COLO829 (cell line): ENCODE measurements at places on chromosomes 5 and 9.

- no peak for DNase-seq
Observed at GRCh38 chr5:15014809-15015208, 143.2 kb upstream of the ANKH start.

- DNase-seq: no peak
Observed at GRCh38 chr9:95207403-95207802, 110.1 kb downstream of the FANCC start.

DNA sequence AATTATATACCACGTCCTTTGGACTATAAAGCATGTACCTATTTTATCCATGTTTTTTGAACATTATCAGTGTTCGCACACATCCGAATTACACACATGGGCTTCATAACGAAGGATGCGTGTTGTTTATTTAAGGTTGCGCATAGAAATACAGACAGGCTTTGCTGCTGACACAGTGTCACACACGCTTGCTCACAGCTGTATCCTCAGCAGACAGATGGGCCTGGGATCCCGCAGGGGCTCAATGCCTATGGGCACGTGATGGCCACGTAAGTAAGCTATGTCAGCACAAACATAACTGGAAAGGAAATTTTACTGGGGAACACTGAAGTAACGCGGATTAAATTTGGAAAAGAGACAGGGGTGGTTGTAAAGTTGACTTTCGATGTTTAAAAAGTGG, 76.6 kb downstream of the OTULIN start:
- no peak for DNase-seq

GRCh38 chr9:98432134-98432533, 176.7 kb upstream of the TBC1D2 start:
- DNase-seq: no peak

- no peak for DNase-seq
Observed at GRCh38 chr5:128537221-128537999, 635 bp downstream of the FBN2 start.

DNA sequence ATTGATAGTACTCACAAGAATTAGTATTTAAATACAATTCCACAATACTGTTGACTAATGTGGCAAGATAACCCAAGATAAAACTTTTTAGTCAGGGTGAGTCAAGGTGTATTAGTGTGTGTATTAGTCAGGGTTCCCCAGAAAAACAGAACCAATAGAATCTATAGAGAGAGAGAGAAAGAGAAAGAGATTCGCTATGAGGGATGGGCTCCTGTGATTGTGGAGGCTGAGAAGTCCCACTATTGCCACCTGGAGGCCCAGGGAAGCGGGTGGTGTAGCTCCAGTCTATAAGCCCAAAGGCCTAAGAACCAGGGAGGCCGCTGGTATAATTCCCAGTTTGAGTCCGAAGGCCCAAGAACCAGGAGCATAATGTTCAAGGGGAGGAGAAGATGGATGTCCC, 10.0 kb upstream of the SHISAL2B start:
- no peak for DNase-seq

DNA sequence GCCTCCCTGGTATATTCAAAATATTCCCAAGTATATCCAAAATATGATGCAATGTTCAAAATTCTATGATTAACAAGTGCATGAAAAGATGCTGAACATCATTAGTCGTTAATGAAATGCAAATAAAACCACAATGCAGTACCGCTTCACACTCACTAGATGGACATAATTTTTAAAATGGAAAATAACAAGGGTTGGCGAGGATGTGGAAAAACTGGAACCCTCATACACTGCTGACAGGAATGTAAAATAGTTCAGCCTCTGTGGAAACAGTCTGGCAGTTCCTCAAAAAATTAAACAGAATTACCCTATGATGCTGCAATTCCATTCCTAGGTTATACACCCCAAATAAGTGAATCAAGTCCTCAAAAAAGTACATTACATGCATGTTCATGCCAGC, 36.1 kb upstream of the MYOT start:
- DNase-seq: no peak

GRCh38 chr9:131727795-131728545, 11.9 kb downstream of the RAPGEF1 start:
- DNase-seq: no peak

DNA sequence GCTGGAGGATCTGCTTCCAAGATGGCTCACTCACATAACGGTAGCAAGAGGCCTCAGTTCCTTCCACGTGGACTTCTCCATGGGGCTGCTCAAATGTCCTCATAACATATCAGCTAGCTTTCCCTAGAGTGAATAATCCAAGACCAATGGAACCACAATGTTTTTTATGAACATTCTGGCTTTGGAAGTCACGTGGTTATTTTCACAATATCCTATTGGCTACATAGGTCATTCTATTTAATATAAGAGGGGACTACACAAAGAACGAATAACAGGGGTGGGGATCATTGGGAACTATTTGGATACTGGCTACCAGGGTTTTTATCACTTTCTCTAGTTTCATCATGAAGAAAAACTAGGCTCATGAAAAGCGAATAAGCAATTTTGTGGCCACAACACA, 81.4 kb downstream of the ZNF622 start:
- DNase-seq: no peak

GRCh38 chr9:11915699-11916098, 777.5 kb upstream of the TYRP1 start:
- no peak for DNase-seq

- no peak for DNase-seq
Observed at GRCh38 chr9:90970608-90971007, 169.0 kb downstream of the SYK start.

GRCh38 chr9:20271723-20272122, 350.6 kb downstream of the MLLT3 start:
- DNase-seq: no peak

DNA sequence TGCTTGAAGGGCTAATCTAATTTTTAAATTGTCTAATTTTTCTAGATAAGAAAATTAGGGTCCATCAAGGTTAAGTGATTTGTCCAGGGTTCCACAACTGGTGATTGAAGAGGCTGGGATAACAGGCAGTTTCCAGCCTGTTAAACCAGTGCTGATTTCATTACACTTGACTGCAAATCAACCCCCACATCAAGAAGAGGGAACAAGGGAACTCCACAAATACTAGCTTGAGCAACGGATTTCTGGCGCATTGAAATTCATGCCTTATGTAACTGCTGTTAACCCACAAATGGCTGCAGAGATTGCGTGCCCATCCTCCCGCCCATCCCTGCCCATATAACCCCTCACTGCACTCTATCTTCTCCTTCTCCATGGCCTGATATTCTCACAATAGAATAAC, 10.0 kb downstream of the PLPPR1 start:
- no peak for DNase-seq

- DNase-seq: no peak
Observed at GRCh38 chr5:142531977-142532780, 153.7 kb downstream of the FGF1 start.

- no peak for DNase-seq
Observed at GRCh38 chr9:135422341-135422944, 57.1 kb upstream of the PPP1R26 start.

- no peak for DNase-seq
Observed at GRCh38 chr9:79210541-79211243, 361.1 kb upstream of the TLE4 start.

DNA sequence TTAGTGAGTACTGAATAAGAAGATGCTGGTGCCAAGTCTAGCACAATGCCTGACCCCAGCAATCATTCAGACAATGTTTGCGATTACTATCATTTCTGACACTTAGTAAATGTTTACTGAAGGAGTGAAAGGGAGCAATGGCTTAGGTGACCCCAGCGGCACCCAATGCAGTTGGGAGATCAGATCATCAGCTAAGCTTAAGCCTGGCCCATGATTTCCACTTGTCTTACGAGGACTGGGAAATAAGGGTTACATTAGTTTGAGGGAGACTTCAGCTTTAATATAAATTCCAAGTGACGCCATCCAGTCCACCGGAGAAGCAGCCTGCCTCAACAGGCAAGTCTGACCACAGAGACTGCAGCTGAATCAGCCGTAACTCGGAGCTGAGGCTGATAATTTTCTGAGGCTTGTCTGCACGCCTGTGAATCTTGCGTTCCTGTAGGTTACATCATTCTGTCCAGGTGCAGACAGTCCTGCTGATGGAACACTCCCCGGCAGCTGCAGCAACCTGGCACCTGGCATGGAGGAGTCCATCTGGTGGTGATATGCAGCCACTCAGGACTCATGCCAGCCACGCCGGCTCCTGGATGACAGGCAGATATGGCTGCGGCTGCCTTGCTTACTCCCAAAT, 34.9 kb upstream of the FGF1 start:
- no peak for DNase-seq

GRCh38 chr5:21919414-21920022, 933.6 kb downstream of the CDH12 start:
- peak; percentile 18 for DNase-seq

GRCh38 chr9:134359493-134360179, 33.4 kb downstream of the RXRA start:
- no peak for DNase-seq

- DNase-seq: no peak
Observed at GRCh38 chr9:29800821-29801220, 2227.5 kb upstream of the C9orf72 start.

- peak; percentile 68 for DNase-seq
Observed at GRCh38 chr5:892394-893136, at the start of the genes BRD9 and TRIP13. BRD9 (minus strand) TSS chr5:892801; CDS start chr5:892657, 144 bp downstream. TRIP13 (plus strand) TSS chr5:892884; CDS start chr5:892999, 115 bp downstream.

GRCh38 chr5:53942724-53943123, 367.6 kb downstream of the ARL15 start:
- DNase-seq: peak; percentile 40

GRCh38 chr9:1722404-1722803, 292.7 kb upstream of the SMARCA2 start:
- DNase-seq: no peak

GRCh38 chr9:137029058-137029936, 1.3 kb upstream of the ABCA2 start:
- no peak for DNase-seq

DNA sequence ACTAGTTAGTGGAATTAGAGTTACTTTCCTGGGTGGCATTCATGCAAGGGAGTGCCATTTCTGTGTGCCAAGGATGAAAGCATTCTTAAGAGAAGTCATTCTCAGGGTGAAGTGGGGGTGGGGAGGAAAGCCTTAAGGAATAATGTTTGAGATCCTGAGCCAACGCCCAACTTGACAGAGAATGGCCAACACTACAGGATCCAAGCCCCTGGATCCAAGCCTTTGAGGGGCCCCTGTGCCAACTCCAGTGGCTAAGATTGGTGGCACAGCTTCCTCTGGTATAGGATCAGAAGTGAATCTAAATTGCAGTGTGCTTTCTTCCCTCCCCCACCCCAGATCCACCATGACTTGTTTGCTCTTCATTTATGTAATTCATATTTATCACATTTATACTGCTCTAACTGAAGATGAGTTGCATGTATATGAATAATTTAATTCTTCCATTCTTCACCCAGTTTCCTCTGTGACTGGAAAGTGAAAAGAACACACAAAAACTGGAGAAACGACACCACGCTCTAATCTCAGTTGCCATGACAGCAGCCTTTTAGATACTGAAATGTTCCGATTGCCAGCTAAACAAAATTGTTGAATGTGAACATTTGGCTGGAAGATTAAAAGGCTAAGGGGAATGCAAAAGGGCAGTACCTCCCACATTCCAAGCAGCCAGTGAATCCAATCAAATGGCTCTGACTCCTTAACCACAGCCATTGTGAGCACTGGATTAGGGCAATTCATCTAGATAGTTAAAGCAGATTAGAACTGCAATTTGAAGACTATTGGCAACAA, 4.5 kb downstream of the ZNF608 start:
- peak; percentile 72 for DNase-seq

GRCh38 chr5:153658149-153658548, 167.7 kb downstream of the GRIA1 start:
- DNase-seq: no peak

GRCh38 chr9:68546596-68547390, 6.1 kb upstream of the TMEM252 start:
- no peak for DNase-seq

DNA sequence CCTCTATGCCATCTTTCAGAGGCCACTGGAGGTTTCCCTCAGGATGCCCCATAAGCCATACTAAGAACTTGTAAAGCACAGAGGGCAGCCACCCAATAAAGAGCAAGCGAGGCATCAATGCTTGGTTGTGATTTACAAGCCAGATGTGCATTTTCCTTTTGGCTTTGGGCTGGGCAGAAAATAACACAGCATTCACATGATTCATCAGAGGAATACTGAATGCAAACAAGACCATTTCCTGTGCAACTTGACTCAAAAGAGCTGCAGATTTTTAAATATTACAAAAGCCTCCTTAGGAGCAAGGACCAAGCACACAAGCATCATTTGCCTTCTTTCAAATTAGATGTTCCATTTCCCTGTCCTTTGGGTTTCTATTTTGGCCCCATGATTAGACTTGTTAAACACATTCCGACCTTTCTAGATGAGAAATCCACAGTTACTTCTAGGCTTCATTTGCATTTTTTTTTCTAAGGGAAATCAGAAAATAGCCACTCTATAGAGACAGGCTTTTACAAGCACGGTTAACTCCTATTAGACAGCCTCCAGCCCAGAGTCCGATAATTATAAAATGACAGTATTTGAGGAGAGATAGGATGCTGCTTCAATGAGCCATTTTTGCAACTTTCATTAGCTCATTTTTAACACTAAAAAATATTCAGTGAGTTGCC, 207.8 kb downstream of the SEMA5A start:
- peak; percentile 11 for DNase-seq

DNA sequence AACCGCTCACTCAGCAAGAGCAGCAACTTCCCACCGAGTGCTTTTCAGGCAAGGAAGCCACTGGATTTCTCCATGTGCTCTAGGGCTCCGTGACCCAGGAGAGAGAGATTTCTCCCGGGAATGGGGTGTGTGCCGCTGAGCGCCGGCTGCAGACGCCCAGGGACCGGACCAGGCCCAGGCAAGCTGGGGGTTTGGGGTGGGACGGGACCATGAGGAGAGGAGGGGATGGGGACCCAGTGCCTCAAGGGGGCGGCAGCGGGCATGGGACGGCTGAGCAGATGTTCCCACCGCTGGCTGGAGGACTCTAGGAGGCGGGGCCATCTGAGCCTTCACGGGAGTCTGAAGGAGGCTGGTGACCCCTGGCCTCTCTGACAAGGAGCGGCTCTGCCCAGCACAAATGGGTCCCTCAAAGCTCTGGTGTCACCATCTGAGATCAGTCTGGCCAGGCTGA, 8.5 kb downstream of the LCN9 start:
- DNase-seq: no peak

DNA sequence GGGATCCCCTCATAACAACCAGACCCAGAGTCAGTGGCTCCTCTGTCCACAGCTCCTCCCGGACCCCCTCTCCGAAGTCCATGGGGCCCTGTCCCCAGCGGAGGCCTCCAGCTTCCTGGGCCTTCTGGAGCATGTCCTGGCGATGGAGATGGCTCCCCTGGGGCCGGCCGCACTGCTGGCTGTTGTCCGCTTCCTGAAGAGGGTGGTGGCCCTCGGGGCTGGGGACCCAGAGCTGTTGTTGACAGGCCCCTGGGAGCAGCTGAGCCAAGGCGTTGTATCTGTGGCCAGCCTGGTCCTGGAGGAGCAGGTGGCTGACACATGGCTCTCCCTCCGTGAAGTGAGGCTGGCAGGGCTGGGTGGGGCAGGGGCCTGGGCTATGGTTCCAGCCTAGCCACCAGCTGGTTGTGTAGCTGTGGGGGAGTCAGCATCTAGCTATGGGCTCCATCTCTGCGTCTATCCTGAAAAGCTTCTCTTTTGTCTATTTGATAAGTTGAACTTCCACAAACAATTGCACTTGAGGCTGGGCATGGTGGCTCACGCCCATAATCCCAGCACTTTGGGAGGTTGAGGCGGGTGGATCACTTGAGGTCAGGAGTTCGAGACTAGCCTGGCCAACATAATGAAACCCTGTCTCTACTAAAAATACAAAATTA, 4.7 kb downstream of the ADGRD2 start:
- no peak for DNase-seq
